ENCODE measurements at places on chromosomes 3 and 15.

DNA sequence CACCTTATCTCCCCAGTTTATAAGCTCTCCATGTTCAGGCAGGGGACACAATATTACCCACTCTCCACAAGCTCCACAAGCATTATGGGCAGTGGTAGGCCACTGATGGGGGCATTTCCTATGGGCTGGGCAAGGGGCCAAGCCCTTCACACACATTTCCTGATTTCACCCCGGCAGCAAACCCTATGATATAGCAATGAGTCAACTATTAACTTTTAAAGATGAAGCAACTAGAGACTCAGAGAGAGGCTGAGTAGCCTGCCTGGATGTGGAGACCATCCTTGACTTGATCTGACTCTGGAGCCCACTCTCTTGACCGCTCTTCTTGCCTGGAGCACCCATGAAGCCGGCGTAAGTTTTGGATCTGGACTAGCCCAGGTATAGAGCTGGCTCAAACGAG lies 27.4 kb downstream of the FOXL2NB start:
- DNase-seq: no peak

DNA sequence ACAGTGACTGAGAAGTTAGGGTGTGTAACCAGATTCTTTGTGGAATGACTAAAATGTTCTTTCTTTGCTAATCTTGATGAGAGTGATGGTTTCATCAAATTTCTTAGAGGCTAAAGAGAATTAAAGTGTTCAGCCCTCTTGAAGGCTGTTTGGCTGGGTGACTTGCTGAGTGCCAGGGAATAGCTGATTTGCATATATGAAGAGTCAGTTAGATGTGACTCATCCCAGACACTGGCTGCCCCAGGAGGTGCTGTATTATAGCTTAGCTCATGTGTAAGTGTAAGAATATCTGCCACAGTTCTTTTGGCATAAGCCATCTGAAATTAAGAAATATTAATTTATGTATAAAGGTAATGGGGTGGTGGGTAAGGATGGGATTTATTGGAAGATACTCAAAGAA lies 535.1 kb downstream of the NLGN1 start:
- DNase-seq: no peak

GRCh38 chr3:100465892-100466777 lies 26.3 kb upstream of the TMEM45A start:
- no peak for DNase-seq

DNA sequence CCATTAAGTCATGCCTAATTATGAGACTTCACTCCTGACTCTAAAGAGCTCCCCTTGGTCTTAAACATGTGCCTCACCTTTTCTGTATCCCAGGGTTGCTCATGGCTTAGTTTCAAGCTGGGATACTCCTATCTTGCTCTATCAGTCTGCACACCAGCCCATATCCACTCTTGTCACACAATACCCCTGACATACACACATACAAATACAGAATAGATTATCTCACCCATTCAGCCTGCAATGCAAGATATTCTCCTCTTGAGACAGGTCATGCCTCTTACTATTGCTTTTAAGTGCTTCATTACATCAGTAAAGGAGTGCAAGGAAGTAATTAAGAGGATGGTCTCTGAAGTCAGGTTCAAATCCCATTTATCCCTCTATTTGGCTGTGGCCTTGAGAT lies 587.3 kb downstream of the IGSF11 start:
- no peak for DNase-seq
